ENCODE measurements at places on chromosomes 1 and 21. TPM values are rescaled to one million over a fixed set of nuclear protein-coding genes. Genes with fewer than 3 reads are reported as not detected.

Gene PRAMEF10
- not detected for total RNA-seq

GRCh38 chr1:117674521-117675400 is 68.9 kb downstream of the TENT5C start:
- peak; percentile 42 for DNase-seq

GRCh38 chr21:44952116-44952928 is 12.5 kb downstream of the SLX9 start:
- DNase-seq, result no peak

DNA sequence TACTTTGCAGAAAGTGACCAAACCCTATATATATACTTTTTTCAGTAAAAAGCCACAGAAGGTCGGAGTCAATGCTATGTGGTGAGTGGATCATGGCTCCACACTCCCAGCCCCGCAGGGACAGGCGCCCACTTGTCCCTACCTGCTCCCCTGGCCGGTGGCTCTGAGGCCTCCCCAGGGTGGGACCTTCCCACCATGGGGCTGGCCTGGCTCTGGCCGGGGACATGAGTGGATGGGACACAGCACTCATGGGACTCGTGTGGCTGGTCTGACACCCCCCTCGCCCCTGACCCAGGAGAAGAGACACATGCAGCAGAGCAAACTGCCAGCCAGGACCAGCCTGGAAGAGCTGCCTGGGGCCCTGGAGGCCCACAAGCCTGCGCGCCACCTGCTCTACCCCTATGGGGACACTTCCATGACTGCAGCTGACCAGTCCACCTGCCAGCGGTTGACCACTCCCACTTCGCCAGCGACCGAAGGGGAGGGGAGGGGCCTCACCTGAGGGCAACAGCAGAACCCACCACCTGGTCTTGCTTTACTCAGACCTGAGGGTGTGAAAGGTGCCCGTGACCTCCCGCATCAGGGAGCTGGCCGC is 2.2 kb downstream of the SPATC1L start:
- no peak for DNase-seq

GRCh38 chr21:42228709-42229220 is 9.8 kb downstream of the ABCG1 start:
- no peak for DNase-seq

Gene EYA3
- 19.8 TPM for total RNA-seq

- DNase-seq, result peak; percentile 95
Measured at GRCh38 chr1:225772323-225772768, 5.3 kb upstream of the SRP9 start.

Gene NFIA
- 107 TPM for total RNA-seq

DNA sequence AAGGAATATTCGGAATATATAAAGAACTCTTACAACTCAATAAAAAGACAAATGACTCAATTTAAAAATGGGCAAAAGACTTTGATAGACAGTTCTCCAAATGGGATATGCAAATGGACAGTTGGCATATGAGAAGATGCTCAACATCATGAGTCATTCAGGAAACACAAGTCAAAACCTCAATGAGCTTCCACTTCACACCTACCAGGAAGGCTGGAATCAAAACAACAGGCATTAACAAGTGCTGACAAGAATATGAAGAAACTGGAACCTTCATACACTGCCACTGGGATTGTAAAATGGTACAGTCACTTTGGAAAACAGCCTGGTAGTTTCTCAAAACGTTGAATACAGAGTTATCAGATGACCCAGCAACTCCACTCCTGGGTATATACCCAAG is 17.2 kb downstream of the PGBD5 start:
- DNase-seq, result no peak

Gene LEPR
- 80.4 TPM for total RNA-seq

DNA sequence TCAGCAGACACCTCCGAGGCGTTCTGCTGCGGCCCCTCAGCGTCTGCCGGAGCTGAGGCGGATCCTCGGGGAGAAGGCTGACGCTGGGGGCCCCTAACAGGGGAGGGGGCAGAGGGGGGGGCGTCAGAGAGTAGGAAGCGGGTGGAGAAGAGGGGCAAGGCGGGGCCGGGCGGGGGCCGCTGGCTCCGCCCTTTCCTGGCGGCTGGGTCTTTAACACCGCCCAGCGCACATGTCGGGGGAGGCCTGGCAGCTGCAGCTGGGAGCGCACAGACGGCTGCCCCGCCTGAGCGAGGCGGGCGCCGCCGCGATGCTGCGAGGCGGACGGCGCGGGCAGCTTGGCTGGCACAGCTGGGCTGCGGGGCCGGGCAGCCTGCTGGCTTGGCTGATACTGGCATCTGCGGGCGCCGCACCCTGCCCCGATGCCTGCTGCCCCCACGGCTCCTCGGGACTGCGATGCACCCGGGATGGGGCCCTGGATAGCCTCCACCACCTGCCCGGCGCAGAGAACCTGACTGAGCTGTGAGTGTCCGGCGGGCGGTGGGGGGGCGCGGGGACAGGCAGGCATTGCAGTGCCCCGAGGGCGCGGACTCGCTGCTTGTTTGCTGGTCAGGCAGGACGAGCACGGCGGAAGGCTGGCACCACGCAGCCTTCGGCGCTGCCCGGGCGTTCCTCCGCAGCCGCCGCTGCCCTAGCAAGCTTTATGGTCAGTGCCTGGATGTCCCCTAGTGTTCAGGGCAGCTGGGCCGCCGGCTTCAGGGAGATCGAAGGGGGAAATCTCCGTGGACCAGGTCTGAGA is at the start of gene NTRK1:
TSS of gene NTRK1 (plus strand) at position 238 of the 796 bp plus-strand sequence. CDS start at position 308, 70 bp downstream.
- peak; percentile 26 for DNase-seq

DNA sequence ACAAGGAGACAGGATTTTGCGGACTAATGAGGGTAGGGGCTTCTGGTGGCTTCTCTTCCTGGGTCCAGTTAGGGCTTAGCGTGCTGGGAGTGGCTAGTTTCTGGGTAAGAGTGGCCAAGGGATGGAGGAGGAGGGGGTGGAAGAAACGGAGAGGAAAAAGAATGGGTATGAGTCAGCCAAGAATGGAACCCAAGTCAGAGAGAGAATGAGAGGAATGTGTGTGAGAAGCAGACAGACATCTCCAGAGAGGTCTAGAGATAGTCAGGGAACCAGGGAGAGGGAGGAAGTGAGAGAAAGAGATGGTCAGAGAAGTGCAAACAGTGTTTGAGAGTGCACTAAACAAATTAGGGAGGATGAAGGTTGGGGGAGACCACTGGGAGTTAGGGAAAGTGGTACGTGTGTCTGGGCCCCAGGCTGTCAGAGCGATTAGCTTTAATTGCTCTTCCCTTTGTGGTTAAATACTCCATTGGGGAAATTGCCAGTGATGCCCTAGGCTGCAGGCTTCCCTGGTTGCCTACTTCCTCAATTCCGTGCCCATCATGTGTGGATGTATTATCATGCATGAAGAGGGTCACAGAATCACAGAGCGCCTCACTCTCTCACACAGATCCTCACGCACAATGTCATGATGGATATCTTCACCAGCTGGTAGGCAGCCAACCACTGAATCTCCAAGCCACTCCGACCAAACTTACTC is 1.4 kb downstream of the PEA15 start:
- no peak for DNase-seq

Gene CFAP107
- not detected for total RNA-seq

DNA sequence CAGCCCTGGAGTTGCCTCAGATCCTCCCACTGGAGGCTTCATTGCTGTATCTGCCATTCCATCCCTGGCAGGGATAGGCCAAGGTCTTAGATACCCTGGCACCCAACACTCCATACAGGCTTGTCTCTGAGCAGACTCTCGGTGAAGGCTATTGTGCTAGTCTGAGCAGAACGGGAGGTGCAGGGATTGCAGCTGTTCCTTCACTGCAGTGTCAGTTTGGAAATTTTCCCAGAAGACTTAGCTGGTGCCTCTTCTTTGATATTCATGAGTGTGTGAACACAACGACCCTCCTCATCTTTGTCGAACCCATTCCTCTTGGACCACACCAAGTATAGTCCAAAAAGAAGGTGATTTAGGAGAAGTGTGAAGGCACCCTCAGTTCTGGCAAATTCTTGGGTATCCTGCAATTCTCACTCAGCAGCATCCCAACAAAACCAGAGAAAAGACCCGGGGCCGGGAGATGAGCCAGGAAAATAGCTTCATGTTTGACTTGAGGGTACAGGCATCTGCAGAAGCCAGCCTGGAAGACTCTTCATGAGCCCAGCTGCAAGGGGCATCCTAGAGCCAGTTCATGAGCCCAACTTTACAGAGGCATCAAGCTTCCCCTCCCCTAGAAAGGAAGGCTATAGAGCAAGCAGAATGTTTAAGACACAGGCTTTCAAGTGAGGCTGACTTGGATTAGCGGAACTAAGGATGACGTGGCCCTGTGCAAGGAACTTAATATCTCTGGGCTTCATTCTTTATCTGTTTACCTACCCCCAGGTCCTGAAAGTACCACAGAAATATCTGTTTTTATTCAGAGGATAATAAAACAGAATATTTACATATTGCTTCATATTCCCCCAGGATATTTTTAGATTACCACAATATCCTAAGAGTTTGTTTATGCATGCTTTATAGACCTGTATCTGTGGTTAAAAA is 38.8 kb upstream of the HAO2 start:
- DNase-seq, result no peak

Gene RRP15
- 6.4 TPM for total RNA-seq

Gene TIAM1
- total RNA-seq, result 2.2 TPM

DNA sequence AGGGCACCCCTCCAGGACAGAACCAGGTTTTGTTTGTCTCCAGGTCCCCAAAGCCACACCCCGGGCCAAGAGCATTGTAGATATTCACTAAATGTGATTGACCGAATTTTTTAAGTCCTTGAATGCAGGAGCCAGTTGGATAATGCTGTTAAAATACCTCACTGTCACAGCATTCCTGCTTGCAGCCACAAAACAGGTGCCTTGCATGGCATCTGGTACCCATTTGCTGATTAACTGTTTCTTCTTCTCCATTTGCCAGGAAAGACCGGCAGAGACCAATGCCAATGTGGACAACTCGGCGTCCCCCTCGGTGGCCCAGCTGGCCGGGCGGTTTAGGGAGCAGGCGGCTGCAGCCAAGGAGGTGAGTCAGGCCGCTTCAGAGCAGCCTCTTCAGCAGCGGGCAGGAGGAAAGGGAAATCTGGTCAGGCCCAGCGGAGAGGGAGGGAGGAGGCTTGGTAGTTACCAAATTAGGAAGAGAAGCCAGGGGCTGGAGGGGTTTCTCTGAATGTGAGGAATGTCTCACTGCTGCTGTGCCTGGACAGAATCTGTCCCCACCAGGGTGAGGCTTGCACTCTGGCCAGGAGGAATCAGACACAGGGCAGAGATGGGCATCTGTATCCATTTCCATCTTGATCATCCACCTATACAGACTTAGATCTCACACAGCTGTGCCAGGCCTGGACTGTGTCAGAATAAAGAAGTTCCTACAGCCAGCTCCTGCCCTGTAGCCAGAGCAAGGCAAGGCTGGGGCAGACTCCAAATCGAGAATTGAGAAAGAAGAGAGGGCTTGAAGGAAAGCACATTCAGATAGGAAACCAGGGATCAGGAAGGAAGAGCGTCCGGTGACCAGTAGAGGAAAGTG is 37.9 kb upstream of the MPZL1 start:
- no peak for DNase-seq

Gene RASAL2
- 24.0 TPM for total RNA-seq

DNA sequence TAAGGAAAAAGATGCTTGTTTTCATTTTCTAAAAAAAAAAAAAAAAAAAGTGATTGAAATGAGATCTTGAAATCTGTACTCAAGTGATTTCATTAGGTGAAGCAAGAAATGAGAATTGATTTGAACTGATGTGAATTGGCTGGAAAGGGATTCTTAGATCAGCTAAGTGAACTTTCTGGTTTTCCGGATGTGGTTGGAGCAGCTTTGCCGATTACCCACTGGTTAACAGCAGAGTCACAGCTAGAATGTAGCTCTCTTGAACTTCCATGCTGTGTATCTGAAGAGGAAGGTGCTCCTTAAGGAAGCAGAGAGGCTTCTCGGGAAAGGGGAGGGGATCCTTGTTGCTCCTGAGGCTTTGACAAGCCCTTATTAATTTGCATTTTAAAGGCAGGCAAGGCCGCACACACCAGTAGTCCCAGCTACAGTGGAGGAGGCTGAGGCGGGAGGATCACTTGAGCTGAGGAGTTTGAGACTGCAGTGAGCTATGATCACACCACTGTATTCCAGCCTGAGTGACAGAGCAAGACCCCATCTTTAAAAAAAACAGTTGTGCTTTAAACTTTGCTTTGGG is 28.7 kb upstream of the PWP2 start:
- no peak for DNase-seq

- DNase-seq, result no peak
Measured at GRCh38 chr1:75733661-75734060, 9.2 kb downstream of the ACADM start.

Gene IL19
- total RNA-seq, result not detected

Gene VASH2
- total RNA-seq, result 0.24 TPM

Gene PLA2G2A
- 212 TPM for total RNA-seq

Gene NPHS2
- not detected for total RNA-seq

DNA sequence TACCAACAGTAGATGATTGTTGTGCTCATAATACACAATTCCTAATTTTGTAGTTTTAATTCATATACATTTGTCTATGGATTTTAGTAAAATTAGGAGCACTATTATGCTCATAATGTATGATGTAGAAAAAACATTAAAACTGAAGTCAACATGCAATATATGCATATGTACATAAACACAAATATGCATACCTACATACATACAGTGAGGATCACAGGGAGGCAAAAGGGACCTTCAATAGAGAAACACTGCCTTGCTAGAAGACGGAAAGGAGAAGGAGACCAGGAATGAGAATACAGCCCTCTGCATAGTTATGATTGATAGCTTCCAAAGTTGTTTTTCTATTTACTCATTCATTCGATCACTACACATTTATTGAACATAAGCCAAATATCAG is 606.5 kb downstream of the LMO4 start:
- DNase-seq, result no peak

Gene FMO1
- 1.2 TPM for total RNA-seq

Gene PPM1J
- 4.8 TPM for total RNA-seq

Gene ETV3L
- not detected for total RNA-seq

Gene TSSK3
- 6.0 TPM for total RNA-seq

- no peak for DNase-seq
Measured at GRCh38 chr1:41368366-41368765, 7.1 kb downstream of the FOXO6 start.

Gene KCNT2
- 18.5 TPM for total RNA-seq

Gene VSIG8
- total RNA-seq, result not detected

Measured in thyroid gland (tissue), 4 donors.